ENCODE measurements at places on chromosomes 13 and 19.
A peak's percentile ranks its signal among the peaks of the same experiment; 100 is the strongest.

DNA sequence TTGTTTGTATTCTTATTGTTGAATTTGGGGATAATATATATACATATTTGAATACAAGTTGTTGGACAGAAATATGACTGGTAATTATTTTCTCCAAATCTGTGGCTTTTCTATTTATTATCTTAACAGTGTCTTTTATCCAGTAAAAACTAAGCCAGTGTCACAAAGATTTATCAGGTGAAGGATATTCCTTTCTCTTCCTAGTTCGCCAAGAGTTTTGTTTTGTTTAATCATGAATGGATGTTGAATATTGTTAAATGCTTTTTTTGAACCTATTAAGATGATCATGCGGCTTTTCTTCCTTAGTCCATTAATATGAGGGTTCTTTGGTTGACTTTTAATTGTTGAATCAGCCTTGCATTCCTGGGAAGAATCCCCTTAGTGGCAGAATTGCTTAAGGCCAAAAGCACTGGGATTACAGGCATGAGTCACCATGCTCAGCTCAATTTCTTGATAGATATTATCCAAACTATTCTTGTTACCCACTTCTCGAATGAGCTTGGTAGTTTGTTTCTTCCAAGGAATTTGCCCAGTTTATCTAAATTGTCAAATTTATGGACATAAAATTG is 53.3 kb downstream of the TEX26 start:
- no peak for DNase-seq

DNA sequence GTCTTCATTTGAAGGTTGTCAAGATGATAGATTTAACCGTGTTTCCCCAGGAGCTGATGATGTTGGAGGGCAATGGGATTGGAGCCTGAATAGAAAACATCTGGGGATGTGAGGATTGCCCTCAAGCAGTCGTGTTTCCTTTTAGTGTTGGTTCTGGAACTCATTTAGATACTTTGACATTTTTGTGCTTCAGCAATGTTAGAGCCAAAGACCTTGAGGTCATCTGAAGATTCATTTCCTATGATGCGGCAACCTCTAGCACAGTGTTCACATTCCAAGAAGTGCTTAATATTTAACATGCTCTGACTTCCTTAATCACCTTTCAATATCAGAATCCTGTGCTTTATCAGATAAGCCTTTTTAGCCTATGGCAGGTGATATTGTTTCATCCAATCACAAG is 82.7 kb downstream of the SLC10A2 start:
- DNase-seq = no peak

DNA sequence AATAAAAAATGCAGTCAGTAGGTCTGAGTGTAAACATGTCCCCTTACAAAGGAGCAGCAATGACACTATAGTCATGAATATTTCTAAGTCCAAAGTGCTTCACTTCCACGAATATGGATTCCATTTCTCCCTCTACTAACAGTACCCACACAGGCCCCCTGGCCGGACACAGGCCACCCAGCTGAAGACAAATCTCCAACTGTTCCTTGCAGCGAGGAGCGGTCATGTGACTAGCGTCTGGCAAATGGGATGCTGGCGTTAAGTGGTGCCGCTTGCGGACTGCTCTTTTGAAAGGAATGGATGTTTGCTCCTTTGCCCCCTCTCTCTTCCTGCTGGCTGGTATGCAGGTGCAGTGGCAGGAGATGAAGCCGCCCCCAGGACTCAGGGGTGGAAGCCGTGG is 16.2 kb downstream of the PPP1R12C start:
- no peak for DNase-seq

DNA sequence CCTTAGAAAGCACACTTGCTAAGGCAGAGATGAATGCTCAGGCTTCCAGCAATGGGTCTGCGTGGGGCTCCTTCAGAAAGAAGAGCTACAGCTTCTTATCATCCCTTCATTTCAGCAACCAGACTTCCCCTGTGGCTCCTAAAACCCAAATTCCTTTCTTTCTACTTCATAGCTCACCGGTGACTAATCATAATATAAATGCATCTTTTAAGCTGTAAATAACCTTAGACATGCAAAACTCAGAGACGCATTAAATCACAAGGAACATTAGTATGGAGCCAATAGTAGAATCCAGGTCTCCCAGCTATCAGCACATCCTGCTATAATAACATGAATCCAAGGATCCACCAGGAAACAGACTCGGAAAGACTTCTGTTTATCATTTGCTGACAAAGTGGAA is 375.6 kb downstream of the COG6 start:
- DNase-seq = no peak

DNA sequence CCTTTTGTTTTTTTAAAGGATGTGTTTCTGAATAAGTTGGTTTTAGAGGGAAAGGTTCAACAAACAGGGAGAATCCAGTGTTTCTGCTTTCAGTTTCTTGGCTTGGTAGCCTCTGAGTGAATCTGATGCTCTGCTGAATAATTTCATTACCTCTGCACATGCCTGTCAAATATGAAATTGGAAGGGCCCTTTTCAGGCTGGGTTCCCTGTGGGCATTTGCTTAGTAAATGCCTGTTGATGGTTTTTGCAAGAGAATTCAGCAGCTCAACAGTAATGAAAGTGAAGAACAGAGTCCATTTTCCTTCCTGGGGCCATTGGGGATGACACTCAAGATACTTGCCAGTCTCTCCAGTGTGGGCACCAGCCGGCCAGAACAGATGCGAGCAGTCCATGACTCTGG is 74.3 kb downstream of the GPR12 start:
- no peak for DNase-seq

- DNase-seq = no peak
These were observed 277 bp downstream of the GIPC1 start for GRCh38 chr19:14495672-14496028.

DNA sequence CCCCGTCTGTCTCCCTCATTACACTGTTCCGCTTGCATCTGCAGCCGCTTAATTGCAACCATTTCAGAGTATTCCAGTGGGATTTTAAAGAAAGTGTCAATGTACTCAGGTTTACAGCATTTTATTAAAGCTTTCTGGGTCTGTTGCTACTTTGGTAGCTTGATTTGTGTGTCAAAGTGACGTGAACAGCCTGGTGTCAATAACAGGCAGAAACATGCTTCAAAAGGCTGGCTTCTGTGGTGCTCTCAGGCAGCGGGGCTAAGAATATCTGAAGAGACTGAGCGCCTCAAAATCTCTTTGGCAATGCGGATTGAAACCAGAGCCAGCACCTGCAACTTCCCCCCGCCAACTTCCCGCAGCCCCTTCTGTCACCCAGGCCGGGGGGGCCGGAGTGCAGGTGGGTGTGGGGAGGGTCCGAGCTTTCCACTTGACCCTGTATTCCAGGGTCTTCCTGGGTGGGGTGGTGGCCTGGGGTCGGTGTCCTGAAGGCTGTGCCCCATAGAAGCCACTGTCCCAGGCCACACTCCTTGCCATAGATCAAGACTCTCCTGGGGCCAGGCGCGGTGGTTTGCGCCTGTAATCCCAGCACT is 81.2 kb downstream of the KDM4B start:
- no peak for DNase-seq

GRCh38 chr13:34577051-34577450 is 365.0 kb upstream of the NBEA start:
- DNase-seq = no peak

- no peak for DNase-seq
These were observed 710 bp downstream of the SHD start for GRCh38 chr19:4279530-4280422.

- DNase-seq = peak; percentile 64
These were observed 82.1 kb downstream of the WDFY2 start for GRCh38 chr13:51666374-51666773.

GRCh38 chr19:1252821-1253513 is 4.6 kb downstream of the MIDN start:
- no peak for DNase-seq

- no peak for DNase-seq
These were observed 353 bp downstream of the RFX2 start for GRCh38 chr19:6109947-6110346.

GRCh38 chr13:30466358-30466714 is 600 bp upstream of the HMGB1 start:
- DNase-seq = no peak

DNA sequence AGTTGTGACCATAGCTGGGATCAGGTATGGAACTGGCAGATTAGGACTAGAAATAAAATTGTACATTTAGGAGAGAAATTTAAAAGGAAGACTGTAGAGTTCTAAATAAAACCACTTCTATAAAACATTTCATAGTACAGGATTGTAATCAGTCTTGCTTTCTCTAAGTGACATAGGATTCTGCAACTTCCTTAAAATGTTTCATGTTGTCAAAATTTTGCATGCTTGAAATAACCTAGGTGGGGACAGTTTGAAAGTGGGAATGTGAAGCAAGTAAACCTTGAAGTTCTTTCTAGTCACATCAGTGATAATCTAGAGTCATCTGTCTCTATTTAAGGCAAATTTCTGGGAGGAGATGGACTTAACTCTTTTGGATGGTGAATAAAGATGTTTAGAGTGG is 6.7 kb downstream of the TM9SF2 start:
- no peak for DNase-seq

DNA sequence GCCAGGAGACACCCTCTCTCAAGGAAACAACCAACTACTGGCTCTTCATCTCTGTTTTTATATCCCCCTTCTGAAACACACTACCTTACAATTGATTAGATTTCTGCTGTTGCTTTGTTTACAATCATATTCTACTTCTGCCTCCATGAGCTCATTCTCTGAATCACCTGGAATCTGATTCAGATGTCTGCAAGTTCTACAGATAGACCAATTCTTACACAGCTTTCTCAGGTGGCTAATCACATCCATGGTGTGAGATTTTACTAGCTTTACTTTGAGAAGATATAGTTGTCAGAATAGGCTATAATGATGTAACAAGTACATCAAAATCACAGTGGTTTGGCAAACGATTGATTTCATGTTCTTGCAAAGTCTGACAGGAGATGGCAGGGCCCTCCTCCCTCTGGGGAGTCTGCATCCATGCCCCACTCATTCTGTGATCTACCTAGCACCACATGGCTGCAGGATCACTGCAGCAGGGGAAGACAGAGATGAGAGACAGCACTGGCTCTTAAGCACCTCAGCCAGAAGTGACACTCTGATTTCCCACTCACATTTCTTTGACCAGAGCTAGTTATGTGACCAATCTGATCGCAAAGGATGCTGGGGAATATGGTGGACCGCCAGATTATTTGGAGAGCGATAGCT is 243.7 kb downstream of the FOXO1 start:
- DNase-seq = no peak

GRCh38 chr19:20287070-20287469 is 120.1 kb downstream of the ZNF486 start:
- no peak for DNase-seq

DNA sequence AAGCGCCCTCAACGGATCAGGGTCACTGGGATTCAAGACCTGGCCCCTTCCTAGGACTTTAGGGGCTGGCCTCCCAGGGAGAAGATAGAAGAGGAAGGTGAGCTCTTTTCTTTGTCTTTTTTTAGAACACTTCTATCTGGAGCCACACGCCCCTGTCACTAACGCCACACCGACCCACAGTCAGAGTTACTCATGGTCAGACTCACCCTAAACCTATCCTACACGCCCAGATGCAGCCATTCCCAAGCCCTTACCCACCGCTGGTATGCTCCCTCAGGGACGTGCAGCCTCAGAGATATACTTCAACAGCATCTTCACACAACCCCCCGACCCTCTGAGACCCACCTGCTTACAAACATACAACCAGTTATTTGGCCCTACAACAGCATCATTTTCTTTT is 29.9 kb upstream of the MUC16 start:
- DNase-seq = no peak

GRCh38 chr13:36057041-36057440 is 74.1 kb downstream of the DCLK1 start:
- no peak for DNase-seq

GRCh38 chr19:1862424-1863327 is 703 bp downstream of the KLF16 start:
- DNase-seq = no peak

DNA sequence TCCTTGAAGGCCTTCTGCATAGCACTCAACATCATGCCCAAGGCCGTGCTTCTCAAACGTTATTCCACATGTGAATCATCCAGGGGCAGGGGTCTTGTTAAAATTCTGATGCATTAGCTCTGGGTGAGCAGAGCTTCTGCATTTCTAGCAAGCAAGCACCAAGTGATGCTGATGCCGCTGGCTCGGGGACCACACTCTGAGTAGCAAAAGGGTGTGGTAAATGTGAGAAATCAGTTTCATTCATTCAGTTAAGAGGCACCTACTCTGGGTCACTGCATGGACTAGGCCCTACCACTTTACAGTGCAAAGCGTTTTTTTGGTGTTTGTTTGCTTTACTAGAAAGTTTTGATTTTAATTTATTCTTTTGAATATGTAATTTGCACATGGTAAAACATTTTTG is 7.2 kb downstream of the KRTDAP start:
- no peak for DNase-seq

DNA sequence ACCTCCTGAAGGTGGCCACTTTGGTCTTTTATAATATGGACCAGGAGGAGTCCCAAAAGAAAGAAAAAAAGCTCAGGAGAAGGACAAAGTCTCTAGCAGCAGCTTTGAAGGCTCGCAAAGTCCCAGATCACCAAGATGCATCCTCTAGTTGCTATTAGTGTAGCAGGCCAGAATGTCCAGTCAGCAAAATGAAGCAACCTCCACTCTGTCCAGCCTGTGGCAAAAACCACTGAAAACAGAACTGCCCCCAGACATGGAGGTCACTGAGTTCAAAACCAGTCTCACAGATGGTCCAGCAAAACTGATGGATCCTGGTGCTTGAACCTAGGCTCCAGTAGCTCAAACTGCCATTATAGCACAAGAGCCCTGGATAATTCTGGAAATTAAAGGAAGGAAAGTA is 10.4 kb downstream of the LILRB4 start:
- DNase-seq = no peak

- DNase-seq = no peak
These were observed 14.4 kb upstream of the MYDGF start for GRCh38 chr19:4684312-4685095.

DNA sequence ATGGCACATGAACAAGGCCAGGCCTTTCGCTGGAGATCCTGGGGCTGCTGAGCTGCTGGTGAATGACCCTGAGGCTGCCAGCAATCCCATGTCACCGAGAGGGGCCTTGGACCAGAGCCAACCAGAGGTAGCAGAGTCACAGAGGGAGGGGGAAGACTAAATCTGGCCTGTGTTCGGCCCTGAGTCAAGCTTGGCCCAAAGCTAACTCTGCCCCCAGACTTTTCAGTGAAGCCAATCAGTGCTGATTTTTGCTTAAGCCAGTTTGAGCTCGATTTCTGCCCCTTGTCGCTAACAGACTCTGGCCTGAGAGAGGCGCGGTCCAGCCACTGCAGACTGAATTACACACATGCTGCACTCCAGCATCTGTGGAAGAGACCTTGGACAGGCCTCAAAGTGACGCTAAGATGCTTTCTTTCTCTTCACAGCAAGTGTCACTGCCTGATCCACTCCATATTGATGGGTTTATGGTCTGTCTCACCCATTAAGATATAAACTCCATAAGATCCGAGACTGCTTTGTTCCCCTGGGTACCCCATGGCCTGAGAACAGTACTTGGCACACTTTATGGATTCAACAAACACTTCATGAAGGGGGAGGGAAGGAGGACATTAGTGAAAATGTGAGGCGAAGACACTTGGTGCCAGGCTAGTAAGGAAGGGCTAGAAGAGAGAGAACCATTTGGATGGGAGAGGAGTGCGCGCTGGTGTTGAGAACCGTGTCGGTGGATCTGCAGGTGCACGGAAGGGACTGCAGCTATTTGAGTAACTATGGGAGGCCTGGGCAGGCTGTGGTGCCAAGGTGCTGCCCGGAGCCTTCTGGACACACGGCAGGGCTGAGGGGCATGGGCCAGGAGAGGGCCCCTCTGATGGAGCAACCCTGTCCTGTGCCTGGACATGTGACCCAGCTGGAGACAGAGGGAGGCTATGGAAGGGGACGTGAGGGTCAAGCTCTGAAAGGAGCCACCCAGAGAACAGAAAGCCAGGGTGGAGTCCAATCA is 17.6 kb downstream of the RANBP3 start:
- DNase-seq = no peak

GRCh38 chr13:23825179-23825578 is 64.0 kb downstream of the MIPEP start:
- no peak for DNase-seq

Data from NCI-H748 treated with DMSO at 0.1 percent for 48 hours (cell line).